ENCODE measurements at places on chromosomes 11 and 22.
A peak's percentile ranks its signal among the peaks of the same experiment; 100 is the strongest.

GRCh38 chr22:46754110-46754799 is 8.2 kb upstream of the TBC1D22A start:
- no peak overlapping the region for H3K4me3 ChIP-seq
- H3K27me3 ChIP-seq: no peaks in the 10 kb centered on the region
- peaks cover 9% of the 10 kb centered on the region for H3K36me3 ChIP-seq
- H3K27ac ChIP-seq: peak overlapping the region; percentile 63
- H3K4me1 ChIP-seq: peaks cover 28% of the 10 kb centered on the region
- no peak for DNase-seq

GRCh38 chr11:33861941-33862589 is 29.8 kb downstream of the LMO2 start:
- H3K27ac ChIP-seq: no peak overlapping the region
- no peaks in the 10 kb centered on the region for H3K36me3 ChIP-seq
- no peak for DNase-seq
- H3K4me1 ChIP-seq: no peaks in the 10 kb centered on the region
- H3K27me3 ChIP-seq: peaks cover 61% of the 10 kb centered on the region

- H3K4me1 ChIP-seq: no peaks in the 10 kb centered on the region
- H3K27ac ChIP-seq: no peak overlapping the region
- peaks cover 71% of the 10 kb centered on the region for H3K27me3 ChIP-seq
- DNase-seq: no peak
- H3K4me3 ChIP-seq: no peak overlapping the region
Observed at GRCh38 chr11:13009921-13010748, 1.0 kb downstream of the RASSF10 start.

- no peaks in the 10 kb centered on the region for H3K4me1 ChIP-seq
- no peaks in the 10 kb centered on the region for H3K27me3 ChIP-seq
- DNase-seq: no peak
- no peak overlapping the region for H3K27ac ChIP-seq
- H3K4me3 ChIP-seq: no peak overlapping the region
- no peaks in the 10 kb centered on the region for H3K36me3 ChIP-seq
Observed at GRCh38 chr11:16178273-16178672, 178.1 kb downstream of the SOX6 start.

GRCh38 chr11:65988791-65989592 is 13.0 kb downstream of the EIF1AD start:
- peaks cover 6% of the 10 kb centered on the region for H3K36me3 ChIP-seq
- H3K27ac ChIP-seq: peak overlapping the region; percentile 85
- no peak overlapping the region for H3K4me3 ChIP-seq
- peaks cover 5% of the 10 kb centered on the region for H3K4me1 ChIP-seq

DNA sequence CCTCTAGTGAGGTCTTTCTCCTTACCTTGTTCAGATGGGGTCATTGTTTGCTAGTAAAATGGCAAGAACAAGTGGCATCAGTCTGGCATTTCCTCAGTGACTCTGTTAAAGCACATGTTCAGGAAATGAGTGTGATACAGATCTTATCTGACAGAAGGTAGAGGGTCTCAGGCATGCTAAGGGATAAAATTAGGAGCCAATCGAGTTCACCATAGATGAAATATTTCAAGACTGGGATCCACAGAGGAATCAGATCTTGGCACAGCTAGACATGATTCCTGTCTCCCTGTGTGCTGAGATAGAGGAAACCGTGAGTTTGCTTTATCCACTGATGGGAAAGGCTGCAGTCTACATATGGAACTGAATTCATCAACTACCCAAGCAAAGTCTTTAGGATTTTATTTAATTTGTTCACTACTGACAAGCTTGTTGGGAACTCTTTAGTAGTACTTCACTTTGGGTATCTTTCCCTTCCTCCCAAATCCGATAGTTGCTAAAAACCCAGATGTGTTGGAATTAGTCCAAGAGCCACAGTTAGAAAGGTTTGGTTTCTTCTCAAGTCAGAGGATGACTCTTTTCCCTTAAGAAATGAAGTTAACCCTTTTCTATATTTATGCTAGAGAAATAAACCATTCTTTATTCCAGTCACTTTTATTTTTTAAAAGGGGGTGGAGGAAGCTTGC is 18.4 kb downstream of the FAM118B start:
- H3K27ac ChIP-seq: no peak overlapping the region
- H3K4me3 ChIP-seq: no peak overlapping the region
- H3K4me1 ChIP-seq: no peaks in the 10 kb centered on the region
- H3K27me3 ChIP-seq: no peaks in the 10 kb centered on the region
- peaks cover 5% of the 10 kb centered on the region for H3K36me3 ChIP-seq
- DNase-seq: no peak

Measured in activated T-helper 2 cell treated with anti-CD3 and anti-CD28 coated beads, Interferon-gamma antibody, Interleukin-2, Interleukin-4, amounts not matched to agents 10 μg/mL and 5 μg/mL and 100 μg/mL, durations not matched to agents 14 hours and 24 hours and 36 hours (primary cell).